ENCODE measurements at places on chromosomes 12 and 14.

GRCh38 chr14:68168460-68169109 lies 349.0 kb downstream of the RAD51B start:
- DNase-seq = no peak

- DNase-seq = no peak
Measured at GRCh38 chr12:110067531-110067930, 19.2 kb upstream of the C12orf76 start.

GRCh38 chr14:52314595-52315354 lies 663 bp downstream of the PTGER2 start:
- DNase-seq = no peak

DNA sequence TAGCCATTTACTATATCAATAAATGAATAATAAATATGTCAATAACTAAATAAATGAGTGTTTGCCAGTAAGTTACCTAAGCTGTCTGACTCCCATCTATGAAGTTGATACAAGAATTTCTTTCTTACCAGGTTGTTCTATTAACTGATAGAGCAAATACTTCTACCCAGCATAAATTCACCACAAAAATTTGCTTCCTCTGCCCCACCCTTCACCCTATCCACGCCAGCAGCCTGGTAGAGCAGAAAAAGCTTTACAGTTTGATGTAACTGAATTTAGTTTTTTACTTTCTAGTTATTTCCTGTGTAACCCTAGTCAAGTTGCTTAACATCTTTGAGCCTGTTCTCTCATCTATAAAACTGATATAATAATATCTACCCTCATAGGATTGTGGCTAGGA lies 94.9 kb upstream of the SLC16A7 start:
- DNase-seq = no peak

All from NCI-H345 (cell line).